NCI-H510A (cell line): ENCODE measurements at places on chromosomes 1 and 21.

DNA sequence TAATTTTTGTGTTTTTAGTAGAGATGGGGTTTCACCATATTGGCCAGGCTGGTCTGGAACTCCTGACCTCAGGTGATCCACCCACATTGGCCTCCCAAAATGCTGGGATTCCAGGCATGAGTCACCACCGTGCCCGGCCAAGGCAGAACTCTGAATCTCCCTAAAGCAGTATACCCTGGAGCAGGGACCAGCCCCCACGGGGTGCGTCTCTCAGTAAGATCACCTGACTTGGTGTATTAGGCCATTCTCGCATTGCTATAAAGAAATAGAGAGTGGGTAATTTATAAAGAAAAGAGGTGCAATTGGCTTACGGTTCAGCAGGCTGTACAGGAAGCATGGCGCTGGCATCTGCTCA is 14.2 kb downstream of the DFFB start:
- DNase-seq, result no peak

DNA sequence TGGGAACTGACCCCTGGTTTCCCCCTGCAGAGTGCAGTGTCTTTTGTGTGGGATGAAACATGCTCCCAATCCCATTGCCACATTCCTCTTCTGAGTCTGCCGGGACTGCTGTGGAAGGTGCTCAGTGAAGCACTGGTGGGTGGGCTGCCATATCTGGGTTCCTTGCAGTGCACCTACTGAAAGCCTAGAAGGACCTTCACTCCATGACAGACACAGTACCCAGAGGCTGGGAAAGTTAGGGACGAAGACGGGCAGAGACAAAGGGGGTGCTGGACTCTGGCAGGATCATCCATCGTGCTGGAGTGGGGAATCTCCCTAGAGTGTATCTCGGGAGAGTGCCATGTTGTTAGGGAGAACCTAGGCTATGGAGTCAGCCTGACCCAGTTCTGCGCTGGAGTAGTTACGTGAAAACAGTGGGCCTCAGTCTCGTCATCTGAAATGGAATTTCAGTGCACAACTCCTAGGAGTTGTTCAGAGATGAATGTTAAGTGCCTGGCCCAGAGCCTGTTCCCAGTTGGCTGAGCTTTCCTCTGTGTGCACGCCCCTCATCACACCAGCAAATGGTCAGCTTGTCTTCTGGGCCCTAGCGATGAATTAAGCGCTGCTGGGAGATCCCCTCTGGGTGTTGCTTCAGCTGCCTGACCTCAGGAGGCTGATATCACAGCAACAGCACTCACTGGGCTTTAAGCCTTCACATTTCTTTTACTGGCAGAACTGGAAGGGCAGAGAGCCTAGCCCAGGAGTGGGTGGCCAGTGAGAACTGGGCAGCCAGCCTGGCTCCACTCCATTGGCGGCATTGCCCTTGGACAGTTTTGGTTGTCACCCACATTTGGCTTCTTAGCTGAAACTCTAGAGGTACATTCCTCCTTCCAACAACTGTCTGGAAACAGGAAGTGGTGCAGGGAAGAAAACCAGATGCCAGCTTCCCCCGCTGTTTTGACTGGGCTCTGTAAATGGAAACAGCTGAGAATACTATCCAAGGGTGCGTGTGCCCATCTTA is 479.8 kb upstream of the VAMP3 start:
- DNase-seq, result no peak

DNA sequence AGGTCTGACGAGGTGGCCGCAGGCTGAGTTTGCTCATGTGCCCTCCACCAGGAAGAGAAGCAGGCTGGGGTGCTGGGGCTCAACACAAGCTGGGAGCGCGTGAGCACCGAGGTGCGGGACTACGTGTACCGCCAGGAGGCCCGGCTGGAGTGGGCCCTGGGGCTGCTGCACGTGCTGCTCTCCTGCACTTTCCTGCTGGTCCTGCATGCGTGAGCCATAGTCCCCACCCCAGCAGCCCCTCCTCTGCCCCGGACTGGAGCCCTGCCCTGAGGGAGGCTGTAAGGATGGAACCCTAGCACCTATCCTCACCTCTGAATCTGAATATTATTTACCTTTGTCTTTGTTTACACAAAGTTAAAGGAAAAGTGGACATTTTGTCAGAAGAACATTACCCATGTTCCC is 7.8 kb upstream of the ADAM15 start:
- no peak for DNase-seq

DNA sequence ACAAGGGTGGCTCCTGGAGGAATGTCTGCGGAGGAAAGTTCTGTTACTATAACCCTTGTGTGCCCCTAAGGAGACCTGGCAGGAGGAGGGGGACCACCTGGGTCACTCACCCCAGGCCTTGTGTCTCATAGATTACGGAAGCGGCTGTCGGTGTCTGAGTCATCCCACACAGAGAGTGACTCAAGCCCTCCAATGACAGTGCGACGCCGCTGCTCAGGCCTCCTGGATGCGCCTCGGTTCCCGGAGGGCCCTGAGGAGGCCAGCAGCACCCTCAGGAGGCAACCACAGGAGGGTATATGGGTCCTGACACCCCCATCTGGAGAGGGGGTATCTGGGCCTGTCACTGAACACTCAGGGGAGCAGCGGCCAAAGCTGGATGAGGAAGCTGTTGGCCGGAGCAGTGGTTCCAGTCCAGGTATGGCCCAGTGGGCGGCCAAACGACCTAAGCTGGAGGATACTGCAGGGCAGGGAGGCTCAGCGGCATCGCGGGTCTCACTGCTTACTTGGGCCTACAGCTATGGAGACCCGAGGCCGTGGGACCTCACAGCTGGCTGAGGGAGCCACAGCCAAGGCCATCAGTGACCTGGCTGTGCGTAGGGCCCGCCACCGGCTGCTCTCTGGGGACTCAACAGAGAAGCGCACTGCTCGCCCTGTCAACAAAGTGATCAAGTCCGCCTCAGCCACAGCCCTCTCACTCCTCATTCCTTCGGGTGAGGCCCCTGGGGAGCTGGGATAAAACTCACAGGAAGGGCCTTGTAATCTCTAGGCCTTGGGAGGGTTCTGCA is 101.4 kb downstream of the PIK3R3 start:
- no peak for DNase-seq

GRCh38 chr1:239354231-239354630 is 32.1 kb upstream of the CHRM3 start:
- no peak for DNase-seq

DNA sequence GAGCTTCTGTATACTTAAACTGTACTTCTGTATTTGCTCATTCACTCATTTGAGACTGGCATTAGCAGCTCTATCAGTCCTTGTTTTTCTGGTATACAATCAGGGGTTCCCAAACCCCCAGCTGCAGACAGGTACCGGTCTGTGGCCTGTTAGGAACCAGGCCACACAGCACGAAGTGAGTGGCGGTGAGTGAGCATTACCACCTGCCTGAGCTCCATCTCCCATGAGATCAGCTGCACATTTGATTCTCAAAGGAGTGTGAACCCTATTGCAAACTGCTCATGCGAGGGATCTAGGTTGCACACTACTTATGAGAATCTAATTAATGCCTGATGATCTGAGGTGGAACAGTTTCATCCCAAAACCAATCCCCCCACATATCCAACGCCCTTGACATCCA is 18.2 kb upstream of the NUF2 start:
- no peak for DNase-seq

DNA sequence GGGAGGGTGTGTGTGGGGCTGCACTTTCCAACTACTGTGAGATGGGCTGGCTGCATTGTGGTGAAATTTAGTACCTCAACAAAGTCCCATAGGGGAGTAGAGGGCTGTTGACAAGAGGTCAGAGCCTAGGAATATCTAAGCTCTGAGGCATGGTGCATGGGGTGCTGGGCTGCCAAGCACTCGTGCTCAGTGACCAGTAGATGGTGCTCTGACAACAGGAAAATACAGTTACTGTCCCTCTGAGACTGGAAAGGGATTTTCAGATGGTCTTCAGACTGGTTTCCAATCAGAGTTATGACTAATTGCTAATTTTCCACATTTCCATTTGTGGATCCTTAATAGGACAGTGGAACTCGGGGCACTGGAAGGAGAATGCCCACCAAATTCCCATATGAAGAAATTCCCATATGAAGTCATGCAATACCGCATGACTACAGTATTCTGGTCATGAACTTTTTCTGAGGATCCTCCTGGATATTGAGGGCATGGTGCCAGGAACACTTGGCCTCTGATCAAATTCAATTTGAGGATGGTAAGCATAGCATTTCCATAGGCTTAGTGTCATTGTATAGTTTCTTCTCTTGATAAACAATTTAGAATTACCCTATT is 4.1 kb upstream of the CACNA1E start:
- DNase-seq, result no peak

- DNase-seq, result peak; percentile 67
These were observed 787 bp downstream of the GRIK3 start for GRCh38 chr1:37033355-37034101.

DNA sequence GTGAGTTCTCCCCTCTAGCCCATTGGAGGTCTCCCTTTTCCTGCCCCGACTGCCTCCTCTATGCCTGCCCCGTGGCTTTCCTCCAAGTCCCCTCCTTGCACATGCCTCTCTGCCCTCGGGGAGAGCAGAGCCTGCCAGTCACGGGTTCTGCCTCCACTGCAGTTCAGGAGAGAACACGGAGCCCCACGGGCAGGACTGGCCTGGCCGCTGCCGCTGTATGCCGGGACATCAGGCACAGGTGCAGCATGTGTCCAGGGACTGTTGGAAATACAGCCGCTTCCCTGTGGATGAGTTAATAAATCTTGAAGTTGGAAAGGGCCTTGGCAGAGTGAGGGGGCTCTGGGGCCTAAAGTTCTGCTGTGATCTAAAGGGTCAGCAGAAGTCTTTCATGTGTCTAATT is 676.6 kb downstream of the MATN1 start:
- no peak for DNase-seq

- DNase-seq, result peak; percentile 72
These were observed at the start of gene NTRK1 for GRCh38 chr1:156860628-156861423. Gene NTRK1 (plus strand): TSS chr1:156860865. CDS start chr1:156860935, 70 bp downstream.

GRCh38 chr1:216325946-216326345 is 97.3 kb downstream of the USH2A start:
- no peak for DNase-seq

GRCh38 chr1:8193840-8194406 is 124.0 kb upstream of the SLC45A1 start:
- DNase-seq, result no peak

GRCh38 chr1:24463776-24464735 is 38.6 kb upstream of the RCAN3 start:
- no peak for DNase-seq

DNA sequence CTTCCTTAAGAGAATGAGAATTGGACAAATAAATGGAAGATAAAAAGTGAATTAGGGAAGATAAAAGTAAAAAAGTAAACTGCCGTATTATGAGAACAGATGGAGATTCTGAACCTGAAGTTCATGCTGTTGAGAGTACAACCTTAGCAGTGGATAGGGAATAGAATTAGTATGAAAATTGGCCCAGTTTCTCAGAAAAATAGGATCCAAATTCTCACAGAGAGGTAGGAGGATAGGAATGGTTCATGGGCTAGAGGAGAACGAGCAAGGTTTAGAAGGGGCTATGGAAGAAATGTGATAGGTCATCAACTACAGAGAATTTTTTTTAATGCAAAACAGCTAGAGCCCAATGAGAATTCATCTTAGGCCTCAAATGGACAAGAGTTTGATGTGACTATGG is 42.3 kb downstream of the COL24A1 start:
- no peak for DNase-seq

GRCh38 chr1:161737625-161738024 is 12.0 kb upstream of the DUSP12 start:
- no peak for DNase-seq

- no peak for DNase-seq
These were observed 352.5 kb downstream of the ADGRL2 start for GRCh38 chr1:82153272-82153629.

DNA sequence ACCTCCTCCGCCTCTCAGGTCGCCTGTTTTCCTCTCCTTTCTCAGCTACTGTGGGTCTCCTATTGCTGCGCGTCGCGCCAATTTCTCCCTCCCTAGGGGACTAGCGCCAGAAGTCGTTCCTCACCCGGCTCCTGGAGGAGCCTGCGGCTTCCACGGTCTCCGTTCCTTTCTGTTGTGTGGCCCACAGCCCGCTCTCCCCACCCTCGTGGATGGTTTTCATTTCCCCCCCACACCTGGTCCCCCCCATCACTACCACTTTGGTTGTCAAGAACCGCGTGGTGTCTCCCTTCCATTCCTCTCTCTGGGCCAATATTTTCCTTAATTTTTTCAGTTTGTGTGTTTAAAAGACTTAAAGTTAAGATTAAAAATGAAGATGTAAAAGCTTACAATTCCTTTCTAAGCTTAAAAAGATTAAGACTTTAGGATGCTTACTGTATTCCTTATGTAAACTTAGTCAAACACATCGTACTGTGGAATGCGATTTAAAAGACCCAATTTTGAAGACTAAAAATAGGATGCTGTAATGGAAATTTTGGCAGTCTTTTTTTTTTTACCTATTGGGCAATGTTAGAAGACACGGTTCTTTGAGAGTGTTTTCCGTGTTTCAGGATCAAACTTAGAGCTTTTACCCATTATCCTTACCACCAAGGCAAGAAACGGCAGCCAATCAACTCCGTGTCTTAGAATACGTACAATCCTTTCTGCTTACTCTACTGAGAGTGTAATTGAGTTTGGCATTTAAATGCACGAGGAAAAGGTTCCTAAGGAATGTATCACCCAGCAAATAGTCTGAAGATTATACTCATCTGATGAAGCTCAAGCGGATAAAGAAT is 773 bp downstream of the CNST start:
- DNase-seq, result peak; percentile 31

DNA sequence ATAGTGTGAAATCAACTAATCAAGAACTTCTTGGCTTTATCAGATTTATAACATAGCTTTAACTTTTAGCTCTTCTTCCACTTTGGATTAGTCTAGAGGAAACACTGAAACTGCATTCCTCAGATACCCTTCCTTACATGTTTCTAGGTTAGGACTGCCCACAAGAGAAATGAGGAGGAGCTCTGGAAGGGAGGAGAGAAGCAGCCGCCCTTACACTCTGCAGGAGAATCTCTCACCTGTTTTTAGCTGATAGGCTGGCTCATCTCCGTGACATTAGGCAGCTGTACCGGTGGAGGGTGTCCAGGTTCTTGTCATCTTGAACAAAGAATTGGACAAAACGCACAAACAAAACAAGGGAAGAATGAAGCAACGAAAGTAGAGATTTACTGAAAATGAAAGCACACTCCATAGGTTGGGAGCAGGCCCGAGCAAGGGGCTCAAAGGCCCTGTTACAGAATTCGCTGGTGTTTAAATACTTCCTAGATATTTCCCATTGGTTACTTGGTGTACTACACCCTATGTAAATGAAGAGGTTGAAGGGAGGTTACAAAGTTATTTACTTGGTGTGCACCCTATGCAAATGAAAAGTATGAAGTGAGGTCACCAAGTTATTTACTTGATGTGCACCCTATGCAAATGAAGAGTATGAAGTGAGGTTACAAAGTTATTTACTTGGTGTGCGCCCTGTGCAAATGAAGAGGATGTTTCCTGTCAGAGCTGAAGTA is 524.9 kb upstream of the CHRM3 start:
- DNase-seq, result no peak

- DNase-seq, result no peak
These were observed 1630.4 kb upstream of the B3GALT2 start for GRCh38 chr1:194816859-194817258.
